ENCODE measurements at places on chromosomes 11 and 22.
A peak's percentile ranks its signal among the peaks of the same experiment; 100 is the strongest.

GRCh38 chr11:24617856-24618255 lies 121.0 kb downstream of the LUZP2 start:
- DNase-seq = peak; percentile 5

DNA sequence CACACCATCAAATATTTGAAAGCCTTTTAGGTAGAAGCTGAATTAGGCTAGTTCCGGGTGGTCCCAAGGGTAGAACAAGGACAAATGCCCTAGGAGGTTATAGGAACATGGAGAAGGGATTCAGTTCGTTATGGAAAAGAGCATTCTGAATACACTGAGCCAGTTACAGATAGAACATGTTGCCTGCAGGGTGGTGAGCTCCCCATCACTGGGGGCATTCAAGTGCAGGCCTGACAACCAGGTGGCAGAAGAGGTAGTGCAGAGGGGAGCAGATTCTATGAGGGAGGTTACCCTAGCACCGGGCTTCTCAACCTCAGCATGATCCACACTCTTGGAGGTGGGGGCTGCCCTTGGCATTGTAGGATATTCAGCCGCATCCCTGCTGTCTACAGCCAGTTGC lies 24.2 kb downstream of the LIF start:
- DNase-seq = no peak

- DNase-seq = no peak
Observed at GRCh38 chr11:10701982-10702381, 8.4 kb upstream of the IRAG1 start.

DNA sequence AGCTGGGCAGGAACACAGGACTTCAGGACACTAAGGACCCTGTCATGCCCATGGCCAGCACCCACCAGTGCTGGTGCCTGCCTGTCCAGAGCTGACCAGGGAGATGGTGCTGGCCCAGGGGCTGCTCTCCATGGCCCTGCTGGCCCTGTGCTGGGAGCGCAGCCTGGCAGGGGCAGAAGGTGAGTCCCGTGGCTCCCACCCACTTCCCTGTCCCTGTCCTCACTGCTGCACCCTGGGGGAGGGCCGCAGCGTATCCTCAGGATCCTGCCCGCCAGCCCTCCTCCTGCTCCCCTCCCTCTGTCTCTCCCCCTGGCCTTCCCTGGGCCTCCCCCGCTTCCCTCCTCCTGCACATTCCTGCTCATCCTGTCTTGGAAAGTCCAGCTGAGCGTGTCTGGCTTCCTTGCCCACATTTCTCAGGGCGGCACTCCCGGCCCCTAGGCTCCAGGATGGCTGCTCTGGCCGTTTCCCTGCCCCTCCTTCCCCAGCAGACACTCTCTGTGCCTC lies 8.7 kb downstream of the CSF2RB start:
- DNase-seq = peak; percentile 31

DNA sequence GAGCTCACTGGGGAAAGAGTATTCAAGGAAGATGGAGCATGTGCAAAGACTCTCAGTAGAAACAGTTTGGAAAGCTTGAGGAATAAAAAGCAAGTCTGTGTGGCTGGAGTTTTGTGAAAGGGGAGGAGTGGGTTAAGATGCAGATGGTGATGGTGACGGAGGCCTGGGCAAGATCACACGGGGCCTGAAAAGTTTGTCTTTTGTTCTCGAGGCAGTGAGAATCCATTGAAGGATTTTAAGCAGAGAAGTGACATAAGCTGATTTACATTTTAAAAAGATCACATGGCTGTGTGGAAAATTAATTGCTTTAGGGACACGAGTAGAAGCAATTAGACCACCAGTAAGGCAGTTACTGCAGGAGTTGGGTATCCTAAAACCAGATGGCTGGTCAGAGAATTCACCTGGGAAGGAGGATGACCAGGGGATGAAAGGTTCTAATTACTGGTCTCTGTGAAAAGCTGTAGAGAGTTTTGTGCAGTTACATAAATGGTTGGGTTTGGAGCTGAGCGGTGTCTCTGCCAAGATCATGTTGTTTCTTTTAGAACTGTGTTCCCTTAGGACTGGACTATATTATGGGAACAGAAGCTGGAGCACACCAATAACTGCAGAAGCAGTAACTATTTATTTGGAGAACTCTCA lies 7.1 kb downstream of the RRP8 start:
- no peak for DNase-seq

DNA sequence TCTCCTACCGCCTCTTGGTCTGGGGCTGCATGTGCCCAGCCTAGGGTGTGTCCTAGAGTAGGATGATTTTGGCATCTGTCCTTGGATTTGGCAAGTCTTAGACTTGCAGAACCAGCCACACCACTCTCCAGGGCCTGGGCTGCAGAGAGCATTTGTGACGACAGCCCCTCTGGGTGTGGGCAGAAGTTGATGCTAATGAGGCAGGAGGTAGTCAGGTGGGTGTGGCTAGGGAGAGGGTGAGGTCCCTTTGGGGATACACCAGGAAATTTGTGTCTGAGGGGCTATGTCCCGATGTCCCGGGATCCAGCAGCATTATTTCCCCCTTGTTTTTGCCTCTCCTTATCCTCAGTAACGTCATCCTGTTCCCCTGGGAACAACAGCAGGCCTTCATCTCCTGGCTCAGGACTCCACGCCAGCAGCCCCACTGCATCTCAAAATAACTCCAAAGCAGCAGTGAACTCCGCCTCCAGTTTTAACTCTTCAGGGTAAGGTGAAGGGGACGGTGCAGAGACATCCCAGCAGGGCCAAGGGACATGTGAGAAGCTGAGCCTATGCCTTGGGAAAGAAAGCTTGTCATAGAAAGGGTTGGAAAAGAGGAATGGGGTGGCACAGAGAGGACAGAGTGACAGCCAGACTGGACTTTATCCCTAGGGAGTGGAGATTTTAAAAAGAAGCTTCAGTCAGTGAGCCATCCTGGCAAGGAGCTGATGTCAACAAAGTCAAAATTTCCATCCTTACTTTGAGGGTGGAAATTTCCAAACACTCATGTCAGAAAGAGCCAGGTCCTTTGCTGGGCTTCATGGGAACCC lies 8.0 kb upstream of the TLCD5 start:
- peak; percentile 61 for DNase-seq

- no peak for DNase-seq
Observed at GRCh38 chr22:22812031-22812905, 75.3 kb upstream of the IGLL5 start.

DNA sequence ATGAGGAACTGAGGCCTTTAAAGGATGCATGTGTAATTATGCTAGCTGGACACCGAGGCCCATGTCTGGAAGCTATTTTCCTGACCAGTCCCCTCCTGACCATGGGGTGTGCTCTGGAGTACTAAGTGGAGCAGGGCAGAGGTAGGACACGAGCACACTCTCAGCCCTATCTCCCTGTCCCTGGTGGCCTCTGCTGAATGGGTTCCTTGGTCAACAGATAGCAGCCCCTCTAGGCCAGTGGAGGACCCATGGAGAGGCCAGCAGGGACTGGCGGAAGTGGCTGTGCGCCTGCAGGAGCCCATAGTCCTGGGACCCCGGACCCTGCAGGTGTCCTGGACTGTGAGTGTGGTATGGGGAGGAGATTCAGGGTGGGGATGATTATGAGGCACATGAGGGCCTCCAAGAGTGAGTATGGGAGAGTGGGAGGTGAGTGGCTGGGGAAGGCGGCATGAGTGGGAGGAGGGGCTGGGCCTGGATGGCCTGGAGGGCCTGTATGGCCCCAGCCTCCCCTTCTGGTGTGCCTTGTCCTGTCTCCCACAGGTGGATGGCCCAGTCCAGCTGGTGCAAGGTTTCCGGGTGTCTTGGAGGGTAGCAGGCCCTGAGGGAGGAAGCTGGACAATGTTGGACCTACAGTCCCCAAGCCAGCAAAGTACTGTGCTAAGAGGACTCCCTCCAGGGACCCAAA lies 9.5 kb downstream of the ROBO3 start:
- DNase-seq = no peak

- DNase-seq = no peak
Observed at GRCh38 chr11:128331317-128331716, 256.0 kb downstream of the ETS1 start.

GRCh38 chr11:11072067-11072466 lies 214.2 kb upstream of the ZBED5 start:
- no peak for DNase-seq

- no peak for DNase-seq
Observed at GRCh38 chr11:28009996-28010395, 98.0 kb downstream of the KIF18A start.

- no peak for DNase-seq
Observed at GRCh38 chr11:125091877-125092664, 19.4 kb downstream of the TMEM218 start.

- no peak for DNase-seq
Observed at GRCh38 chr11:124892146-124892545, 5.5 kb downstream of the ROBO4 start.

- no peak for DNase-seq
Observed at GRCh38 chr22:30471616-30472318, at the start of gene SEC14L3. SEC14L3 (minus strand) TSS chr22:30472017; CDS start chr22:30471958, 59 bp downstream.

DNA sequence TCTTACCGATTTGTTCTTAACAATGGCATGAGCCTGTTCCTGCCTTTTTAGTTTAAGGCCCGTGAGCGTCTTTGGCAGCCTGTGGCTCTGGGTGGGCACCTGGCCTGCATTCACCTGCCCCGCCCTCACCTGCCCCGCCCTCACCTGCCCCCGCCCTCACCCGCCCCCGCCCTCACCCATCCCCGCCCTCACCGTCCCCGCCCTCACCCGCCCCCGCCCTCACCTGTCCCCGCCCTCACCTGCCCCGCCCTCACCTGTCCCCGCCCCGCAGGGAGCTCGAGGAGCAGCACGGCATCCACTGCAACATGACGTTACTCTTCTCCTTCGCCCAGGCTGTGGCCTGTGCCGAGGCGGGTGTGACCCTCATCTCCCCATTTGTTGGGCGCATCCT lies 14.2 kb downstream of the GATD1 start:
- DNase-seq = no peak

DNA sequence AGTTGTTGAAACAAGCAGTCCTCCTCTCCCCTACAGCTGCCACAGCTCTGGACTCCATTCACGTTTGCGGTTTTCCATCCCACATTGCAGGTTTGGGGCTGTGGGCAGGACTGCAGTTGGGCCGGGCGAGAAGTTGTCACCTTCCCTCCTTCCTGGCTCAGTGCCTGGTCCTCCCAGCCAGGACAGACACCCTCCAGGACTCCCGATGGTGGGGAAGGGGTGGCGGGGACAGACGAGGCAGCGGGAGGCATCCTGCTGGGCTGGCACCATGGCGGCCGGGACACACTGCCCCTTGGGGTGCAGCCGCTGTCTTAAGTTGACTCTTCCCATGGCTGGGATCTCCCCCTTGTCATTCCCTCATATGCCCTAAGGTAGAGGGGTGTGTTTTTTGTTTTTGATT lies 615.2 kb downstream of the BRD1 start:
- DNase-seq = no peak

DNA sequence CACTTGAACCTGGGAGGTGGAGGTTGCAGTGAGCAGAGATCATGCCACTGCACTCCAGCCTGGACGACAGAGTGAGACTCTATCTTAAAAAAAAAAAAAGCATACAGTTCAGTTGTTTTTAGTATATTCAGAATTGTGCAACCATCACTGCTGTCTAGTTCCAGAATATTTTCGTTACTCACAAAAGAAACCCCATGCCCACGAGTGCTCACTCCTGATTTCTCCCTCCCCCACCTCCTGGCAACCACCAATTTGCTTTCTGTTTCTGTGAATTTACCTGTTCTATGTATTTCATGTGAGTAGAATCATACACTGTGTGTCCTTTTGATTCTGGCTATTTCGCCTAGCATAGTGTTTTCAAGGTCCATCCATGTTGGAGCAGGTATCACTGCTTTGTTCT lies 24.8 kb downstream of the PTPRJ start:
- DNase-seq = no peak

DNA sequence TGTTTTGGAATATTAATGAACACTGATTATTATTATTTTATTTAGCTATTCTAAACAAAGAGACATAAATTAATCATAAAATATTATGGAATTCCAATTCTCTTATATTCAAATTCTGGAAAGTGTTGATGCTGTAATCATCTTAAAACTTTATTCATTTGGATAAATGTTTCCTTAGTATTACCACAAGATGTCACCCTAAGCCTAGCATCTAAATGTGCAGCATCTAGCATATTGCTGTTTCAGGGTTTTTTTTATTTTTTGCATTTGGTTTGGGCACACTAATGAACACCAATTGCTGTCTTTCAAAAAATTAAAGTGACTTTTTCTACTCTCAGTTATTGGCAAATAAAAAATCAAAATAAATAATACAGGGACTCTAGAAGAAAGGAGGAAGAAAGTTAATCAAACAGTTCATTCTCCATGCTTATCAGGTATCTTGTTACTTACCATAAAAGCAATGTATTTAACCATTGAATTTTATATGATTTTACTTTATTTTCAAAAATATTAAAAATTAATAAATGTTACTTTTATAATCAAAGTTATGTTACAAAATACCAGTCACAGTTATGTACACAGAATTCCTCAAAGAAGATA lies 31.8 kb downstream of the DLG2 start:
- peak; percentile 54 for DNase-seq

- no peak for DNase-seq
Observed at GRCh38 chr11:96706761-96707160, 316.9 kb downstream of the JRKL start.

GRCh38 chr11:15858881-15859280 lies 497.5 kb downstream of the SOX6 start:
- DNase-seq = no peak

GRCh38 chr22:38049812-38050619 lies 7.2 kb upstream of the PICK1 start:
- no peak for DNase-seq

- no peak for DNase-seq
Observed at GRCh38 chr11:2586087-2586792, 113.6 kb downstream of the KCNQ1OT1 start.

- DNase-seq = no peak
Observed at GRCh38 chr22:47544696-47545095, 782.2 kb downstream of the TBC1D22A start.

DNA sequence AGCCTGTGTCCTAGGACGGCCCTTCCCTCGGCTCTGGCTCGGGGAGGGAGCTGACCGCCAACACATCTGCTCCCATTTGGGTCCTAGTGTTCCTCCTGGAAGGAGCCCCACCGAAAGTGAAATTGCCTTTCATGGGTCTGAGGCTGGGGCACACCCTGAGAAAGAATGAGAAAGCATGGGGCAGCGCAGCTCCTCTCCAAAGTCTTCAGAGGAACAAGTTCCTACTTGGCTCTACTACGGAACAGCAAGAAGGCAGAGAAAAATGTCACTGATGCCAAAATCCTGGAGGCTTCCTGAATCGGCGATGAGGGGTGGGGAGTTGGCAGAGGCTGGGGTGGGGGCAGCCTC lies 41.5 kb upstream of the MYEOV start:
- no peak for DNase-seq

GRCh38 chr11:113305440-113306336 lies 8.7 kb upstream of the TTC12 start:
- peak; percentile 63 for DNase-seq

DNA sequence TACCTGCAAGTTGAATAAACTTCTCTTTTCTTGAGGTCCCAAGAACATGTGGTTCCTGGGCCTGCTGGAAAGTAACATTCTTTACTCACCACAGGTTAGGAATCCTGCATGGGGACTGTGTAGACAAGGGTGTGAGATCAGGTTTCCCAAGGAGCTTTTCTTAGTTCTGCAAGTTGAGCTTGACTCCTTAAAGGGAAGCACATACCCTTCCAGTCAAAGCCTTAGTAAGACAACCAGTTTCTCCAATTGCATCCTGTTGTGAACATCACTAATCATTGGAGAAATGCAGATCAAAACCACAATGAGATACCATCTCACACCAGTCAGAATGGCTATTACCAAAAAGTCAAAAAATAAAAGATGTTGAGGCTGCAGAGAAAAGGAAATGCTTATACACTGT lies 48.3 kb upstream of the PAK1 start:
- DNase-seq = peak; percentile 6

All from fibroblast of skin of scalp (primary cell).